ENCODE measurements at places on chromosomes 12 and 14.
A peak's percentile ranks its signal among the peaks of the same experiment; 100 is the strongest.

DNA sequence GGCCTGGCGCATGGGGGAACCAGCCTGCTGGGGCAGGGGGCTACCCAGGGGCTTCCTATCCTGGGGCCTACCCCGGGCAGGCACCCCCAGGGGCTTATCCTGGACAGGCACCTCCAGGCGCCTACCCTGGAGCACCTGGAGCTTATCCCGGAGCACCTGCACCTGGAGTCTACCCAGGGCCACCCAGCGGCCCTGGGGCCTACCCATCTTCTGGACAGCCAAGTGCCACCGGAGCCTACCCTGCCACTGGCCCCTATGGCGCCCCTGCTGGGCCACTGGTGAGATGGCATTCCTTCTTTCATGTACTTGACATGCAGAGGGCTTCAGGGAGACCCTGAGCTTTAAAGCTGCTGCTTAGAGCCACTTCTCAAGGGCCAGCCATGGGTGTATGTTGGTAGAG lies 9.0 kb downstream of the LGALS3 start:
- H3K4me3 ChIP-seq: no peak overlapping the region
- H3K36me3 ChIP-seq: peaks cover 29% of the 10 kb centered on the region
- DNase-seq: no peak
- H3K27me3 ChIP-seq: no peaks in the 10 kb centered on the region
- no peak overlapping the region for H3K27ac ChIP-seq

GRCh38 chr14:93212432-93212831 lies 5.4 kb downstream of the UBR7 start:
- no peaks in the 10 kb centered on the region for H3K27me3 ChIP-seq
- no peaks in the 10 kb centered on the region for H3K4me1 ChIP-seq
- H3K36me3 ChIP-seq: peaks cover 4% of the 10 kb centered on the region
- H3K27ac ChIP-seq: no peak overlapping the region
- DNase-seq: no peak
- no peak overlapping the region for H3K4me3 ChIP-seq

- no peaks in the 10 kb centered on the region for H3K4me1 ChIP-seq
- H3K4me3 ChIP-seq: no peak overlapping the region
- DNase-seq: no peak
- H3K27me3 ChIP-seq: no peaks in the 10 kb centered on the region
Measured at GRCh38 chr14:105149146-105149781, 19.3 kb downstream of the JAG2 start.

- DNase-seq: no peak
- peaks cover 12% of the 10 kb centered on the region for H3K4me1 ChIP-seq
- peak overlapping the region; percentile 33 for H3K27ac ChIP-seq
- no peaks in the 10 kb centered on the region for H3K27me3 ChIP-seq
- no peak overlapping the region for H3K4me3 ChIP-seq
Measured at GRCh38 chr14:24851406-24851805, 198.5 kb downstream of the STXBP6 start.

- H3K4me1 ChIP-seq: peaks cover 3% of the 10 kb centered on the region
- H3K27ac ChIP-seq: no peak overlapping the region
- H3K27me3 ChIP-seq: no peaks in the 10 kb centered on the region
Measured at GRCh38 chr14:74910556-74910955, 12.5 kb downstream of the RPS6KL1 start.

DNA sequence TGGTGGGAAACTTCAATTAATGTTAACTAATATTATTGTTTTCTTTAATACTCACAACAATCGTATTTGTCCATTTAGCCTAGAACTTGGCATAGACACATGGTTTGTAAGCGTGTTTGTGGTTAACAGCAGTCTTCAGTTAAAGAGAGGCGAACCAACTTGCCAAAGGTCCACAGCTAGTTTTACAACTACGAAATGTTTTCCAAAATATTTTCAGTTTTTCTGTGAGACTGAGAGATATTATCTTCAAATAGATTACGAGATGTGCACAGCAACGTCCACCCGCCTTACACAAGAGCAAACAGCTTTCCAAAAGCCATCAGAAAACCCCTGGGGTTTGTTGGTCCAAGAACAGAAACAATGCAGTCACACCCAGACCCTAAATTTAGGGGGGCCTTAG lies 58.6 kb upstream of the RASSF3 start:
- no peak for DNase-seq
- no peaks in the 10 kb centered on the region for H3K4me1 ChIP-seq
- H3K27ac ChIP-seq: no peak overlapping the region
- no peaks in the 10 kb centered on the region for H3K27me3 ChIP-seq
